SHP77 (cell line): ENCODE measurements at places on chromosomes 2 and 18.

DNA sequence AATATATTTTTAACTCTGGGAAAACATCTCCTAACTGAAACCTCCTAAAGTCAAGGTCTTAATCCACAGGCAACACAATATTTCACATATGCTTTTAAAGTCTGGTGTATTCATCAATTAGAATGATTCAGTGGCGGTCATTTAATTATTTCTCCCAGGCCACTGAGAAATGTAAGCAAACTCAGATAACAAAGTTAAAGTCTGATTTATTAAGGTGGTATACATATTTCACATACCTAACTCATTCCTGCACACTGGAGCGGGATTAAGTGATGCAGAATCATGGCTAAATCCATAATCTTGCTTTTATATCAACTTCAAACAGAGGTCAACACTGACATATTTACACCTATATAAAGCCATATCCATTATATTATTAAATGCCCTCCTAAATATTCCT, 43.7 kb downstream of the FRZB start:
- no peak for DNase-seq

DNA sequence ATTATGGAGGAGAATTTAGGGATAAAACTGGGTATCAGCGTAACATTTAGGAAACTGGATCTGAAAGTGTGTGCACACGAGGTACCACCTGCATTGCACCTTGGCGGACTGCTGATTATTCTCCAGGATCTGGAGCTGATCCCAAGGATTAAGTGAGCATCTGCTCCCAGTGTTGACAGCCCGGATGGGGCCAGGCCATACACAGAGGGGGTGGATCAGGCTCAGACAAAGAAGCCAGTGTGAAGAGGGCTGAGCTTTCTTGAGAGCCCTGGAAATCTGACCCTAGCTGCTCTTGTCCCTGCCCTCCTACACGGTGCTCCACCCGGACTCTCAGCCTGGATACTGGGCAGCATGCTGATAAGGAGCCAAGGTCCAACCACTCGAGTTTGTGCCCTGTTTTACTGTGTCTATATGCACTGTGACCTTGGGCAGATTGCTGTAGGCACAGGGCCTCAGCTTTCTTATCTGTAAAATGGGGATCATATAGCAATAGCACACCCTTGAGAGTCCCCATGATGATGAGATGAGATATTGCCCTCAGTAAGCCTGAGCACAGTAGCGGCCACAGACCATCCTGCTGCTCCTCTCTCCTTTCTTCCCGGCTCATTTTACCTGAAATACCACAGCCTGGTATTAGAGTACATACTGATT, 396.8 kb upstream of the CELF4 start:
- no peak for DNase-seq

GRCh38 chr2:206189691-206190090, 30.0 kb downstream of the EEF1B2 start:
- no peak for DNase-seq

GRCh38 chr18:54824761-54825160, 3.5 kb upstream of the RAB27B start:
- no peak for DNase-seq

DNA sequence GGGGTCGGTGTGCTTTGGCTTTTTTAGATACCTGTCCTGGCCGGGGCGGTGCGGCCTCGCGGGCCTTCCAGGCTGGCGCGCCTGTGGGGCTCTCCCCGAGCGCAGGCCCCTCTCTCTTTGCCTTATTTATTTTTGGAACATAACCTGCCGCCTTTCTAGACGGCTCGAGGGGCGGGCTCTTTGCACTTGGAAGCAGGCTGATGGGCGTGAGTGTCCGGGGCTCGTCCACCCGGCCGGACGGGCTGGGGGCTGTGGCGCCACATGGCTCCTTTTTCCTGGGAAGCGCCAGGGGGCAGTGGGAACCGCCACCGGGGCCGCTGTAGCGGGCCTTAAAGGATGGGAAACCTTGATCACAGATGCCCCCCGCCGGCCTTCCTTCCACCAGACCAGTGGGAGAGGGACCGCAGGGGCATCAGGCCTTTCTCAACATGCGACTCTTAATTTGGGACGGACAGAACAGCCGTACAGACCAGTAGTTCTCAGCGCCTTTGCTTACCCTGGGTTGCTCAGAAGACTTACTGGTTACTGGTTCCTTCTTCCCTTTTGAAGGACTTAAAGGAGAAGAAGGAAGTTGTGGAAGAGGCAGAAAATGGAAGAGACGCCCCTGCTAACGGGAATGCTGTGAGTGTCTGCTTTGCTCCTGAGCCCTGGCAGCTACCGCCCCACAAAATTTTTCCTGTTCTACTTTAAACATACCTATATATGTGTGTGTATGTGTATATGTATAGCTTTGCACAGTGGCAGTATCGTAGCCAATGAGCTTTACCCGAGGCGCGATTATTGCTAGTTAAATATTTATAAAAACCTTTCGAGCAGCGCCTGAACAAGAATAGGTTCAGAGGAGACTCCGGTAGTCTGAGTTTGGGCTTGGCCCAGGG, 2.7 kb downstream of the PTMA start:
- no peak for DNase-seq

DNA sequence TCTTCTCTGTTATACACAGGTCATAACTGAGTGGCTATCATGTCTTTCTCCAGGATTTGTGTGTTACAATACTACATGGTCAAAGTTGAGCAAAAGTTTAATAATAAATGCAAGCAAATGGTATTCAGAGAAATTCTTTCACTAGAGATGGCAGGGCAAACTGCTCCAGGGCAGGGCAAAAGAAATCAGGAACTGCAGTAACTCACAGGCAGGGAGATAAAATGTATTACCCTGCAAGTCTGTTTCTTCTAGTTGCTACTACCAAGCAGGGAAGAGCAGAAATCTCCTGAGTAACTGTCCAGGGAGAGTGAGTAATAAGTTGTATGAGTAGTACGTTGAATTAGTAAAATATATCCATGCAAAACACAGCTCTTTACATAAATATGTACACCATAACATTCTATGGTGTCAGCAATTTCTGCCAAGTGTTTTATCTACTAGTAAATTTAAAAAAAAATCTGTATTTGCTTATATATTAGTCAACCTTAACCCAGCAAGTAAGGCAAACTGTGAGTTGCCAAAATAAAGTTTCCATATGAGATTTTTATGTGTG, 404.1 kb downstream of the ZEB2 start:
- DNase-seq = no peak

DNA sequence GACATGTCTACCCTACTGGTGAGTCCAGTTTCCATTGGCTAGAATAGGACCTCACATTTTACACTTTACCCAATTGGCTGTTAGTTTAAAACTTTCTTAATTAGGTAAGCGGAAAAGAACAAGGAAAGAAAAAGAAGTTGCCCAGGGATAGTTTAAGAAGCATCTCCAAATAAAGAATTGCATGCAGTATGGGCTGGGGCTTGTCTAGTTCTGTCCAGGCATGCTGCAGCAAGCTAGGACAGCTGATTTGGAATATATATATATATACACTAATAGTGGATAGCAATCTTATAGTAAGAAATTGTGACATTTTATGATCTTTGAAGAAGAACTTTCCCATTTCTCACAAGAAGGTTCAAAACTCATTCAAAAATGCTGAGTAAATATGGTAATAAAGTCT, 90.0 kb upstream of the ERBB4 start:
- DNase-seq = no peak

DNA sequence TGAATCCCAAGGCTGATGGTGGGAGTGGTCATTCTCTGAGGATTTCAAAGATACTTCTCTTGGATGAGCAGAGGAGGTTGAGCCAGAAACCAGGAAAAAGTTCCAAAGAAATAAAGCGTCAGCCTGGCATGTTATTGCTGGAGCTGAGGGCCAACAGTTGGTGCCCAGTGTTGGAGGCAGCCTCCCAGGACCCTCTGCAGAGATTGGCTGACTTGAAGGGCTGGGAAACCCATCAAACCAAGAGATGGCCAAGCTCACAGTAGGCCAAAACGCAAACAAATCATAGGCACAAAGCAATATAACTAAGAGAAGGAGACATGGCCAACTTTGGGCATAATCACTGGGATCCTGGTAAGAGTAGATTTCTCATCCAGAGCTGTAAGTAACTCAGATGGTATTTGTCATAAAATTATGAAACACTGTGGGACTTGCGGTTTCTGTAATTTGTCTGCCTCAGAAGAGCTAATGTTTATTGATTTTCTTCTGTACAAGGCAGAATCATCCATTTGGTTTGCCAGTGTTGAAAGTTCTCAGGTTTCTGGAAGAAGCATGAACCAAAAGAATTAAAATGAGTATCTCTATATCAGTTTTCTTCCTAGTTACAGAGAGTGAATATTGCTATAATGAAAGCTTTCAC, 108.3 kb downstream of the ATL2 start:
- DNase-seq = no peak

DNA sequence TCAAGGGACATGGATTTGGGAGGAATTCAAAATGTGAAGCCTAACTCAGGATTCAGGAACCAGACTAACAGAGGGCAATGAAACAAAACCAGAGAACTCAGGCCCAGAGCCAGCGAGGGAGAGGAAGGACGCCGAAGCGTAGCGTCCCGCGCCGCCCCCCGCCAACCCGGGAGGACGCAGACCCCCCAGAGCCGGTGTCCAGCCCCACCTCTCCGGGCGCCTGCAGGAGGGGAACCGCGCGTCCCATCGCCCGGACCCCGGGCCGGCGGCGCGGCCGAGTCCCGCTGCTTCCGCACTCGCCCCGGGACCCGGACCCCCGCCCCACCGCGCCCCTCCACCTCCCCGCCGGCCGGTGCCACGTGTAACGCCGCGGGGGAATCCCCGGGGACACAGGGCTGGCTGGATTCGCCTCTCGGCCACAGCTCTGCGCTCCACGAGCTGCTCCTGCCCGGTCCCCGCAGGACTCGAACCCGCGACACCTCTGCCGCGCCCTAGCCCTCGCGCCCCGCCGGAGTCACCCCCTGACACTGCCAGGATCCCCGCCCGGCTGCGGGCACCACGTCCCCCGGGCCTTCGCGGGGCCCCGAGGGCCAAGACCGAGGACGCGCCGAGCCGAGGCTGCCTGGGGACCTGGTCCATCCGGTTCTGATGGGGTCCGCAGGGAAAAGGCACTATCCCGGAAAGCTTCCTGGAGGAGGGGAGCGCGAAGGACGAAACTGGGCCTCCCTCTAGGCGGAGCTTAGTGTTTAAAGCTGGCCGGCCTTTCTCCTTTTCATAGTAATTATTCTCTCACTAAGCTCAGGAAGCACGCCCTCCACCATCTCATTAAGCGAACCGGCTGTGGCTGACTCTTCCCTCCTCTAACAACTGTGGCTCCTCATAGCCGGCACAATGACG, 40.4 kb upstream of the FAM124B start:
- DNase-seq = no peak

DNA sequence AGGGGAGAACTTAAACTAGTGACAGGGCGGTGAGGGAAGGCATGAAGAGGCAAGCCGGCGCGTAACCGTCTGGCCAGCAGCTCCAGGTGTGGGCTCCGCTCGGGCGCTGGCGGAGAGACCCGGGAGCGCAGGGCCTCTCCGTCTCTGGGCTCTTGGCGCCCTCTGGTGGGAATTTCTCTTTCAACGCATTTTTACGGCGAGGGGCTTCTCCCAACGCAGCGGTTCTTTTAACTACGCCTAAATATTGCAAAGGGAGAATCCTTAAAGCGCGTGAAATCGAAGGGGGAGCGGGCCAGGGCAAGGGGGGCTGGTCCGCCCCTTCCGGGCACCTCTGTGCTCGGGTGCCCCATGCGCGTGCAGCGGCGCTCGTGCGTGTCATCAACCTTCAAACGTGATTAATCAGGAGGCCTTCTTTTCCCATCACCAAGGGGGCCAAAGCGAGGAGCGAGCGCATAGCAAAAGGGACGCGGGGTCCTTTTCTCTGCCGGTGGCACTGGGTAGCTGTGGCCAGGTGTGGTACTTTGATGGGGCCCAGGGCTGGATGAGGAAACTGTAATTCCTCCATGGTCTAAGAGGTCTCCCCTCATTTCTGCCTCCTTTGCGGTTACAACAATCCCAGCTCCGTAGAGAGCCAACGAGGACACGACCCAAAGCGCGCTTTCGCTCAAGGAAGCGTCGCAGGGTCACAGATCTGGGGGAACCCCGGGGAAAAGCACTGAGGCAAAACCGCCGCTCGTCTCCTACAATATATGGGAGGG, 762 bp upstream of the GAD1 start:
- peak; percentile 5 for DNase-seq

DNA sequence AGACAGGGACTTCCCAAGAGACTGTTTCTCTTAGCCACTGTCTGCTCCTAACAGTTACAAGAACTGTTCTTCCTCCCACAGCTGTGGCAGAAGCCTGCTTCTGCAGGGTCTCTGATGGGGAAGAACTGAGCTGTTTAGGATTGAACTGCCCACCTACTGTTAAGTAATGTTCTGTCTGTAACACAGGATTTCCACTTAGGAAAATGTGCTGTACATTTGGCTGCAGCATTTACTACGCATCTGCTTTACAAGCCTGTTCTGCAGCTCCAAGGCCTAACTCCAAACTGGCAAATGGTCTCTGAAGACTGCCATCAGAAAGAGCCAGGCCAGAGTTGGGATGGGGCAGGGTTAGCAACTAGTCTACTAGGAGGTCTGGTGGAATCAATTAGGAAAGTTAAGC, 87.8 kb upstream of the UPP2 start:
- DNase-seq = no peak

GRCh38 chr2:43707255-43708015, 31.2 kb upstream of the C1GALT1C1L start:
- DNase-seq = no peak

DNA sequence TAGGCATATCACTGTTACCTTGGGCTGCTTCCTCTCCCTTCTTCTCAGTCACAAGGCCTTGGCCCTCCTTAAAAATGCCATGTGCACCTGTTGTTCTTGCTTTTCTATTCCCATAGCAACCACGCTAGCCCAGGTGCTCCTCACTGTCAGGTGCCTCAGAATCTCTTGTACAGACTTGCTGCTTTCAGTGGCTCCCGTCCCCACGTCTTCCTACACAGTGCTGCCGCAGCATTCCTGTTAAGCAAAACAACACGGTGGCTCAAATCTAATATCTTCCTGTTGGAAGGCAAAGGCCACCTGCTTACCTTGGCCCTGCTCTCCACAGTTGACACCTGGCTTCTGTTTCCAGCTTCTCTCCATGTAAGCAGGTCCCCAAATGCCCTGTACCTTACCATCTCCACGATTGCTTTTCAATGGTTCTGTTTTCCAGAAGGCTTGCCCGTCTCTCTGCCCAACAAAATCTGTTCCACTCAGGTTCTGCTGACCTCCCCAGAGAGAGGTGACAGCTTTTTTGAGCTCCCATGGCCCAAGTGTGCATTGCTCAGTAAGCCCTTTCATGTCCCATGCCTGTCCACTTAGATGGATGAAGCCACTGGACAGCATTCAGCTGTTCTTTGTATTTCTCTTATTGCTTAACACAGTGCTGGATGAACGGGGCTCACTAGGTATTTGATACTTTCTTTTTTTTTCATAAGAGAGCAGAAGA, 240.4 kb downstream of the PRKCE start:
- no peak for DNase-seq

DNA sequence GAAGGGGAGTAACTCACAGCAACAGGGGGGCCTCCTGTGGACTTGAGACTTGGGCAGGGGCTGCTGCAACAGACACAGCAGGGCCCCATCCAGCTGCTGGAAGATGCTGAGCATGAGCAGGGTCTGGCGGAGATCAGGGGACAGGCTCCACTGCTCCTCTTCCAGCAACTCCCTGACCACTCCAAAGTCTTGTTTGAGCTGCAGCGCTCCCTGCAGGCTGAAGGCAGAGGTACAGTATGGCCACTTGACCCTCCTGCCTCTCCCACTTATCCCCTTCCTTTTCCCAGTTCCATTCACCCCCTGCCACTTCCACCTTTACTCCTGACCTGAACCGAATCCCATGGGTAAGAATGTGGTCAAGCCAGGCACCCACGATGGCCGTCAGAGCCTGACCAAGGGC, 2.4 kb upstream of the MRPL53 start:
- DNase-seq = no peak
